AG10803 (cell line): ENCODE measurements at places on chromosomes 5 and 9.

GRCh38 chr5:60357302-60357701 is 342.7 kb downstream of the DEPDC1B start:
- DNase-seq, result no peak

- no peak for DNase-seq
Observed at GRCh38 chr5:90747693-90748092, 189.1 kb downstream of the ADGRV1 start.

DNA sequence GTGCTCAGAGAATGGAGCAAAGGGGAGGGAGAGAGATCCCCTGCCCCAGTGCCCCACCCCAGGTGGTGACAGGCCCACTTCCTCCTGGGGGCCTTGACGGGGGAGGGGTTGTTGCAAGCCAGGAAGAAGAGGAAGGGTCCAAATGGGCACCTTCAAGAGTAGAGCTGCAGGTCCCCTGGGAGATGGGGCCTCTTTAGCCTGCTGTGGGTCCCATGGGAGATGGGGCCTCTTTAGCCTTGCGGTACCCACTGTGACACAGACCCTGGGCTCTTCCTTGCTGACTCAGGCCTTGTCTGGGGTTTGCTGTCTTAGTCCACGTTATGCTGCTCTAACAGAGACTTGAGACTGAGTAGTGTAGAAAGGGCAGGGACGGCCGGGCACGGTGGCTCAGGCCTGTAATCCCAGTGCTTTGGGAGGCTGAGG is 9.6 kb upstream of the TOR4A start:
- DNase-seq, result no peak

- peak; percentile 64 for DNase-seq
Observed at GRCh38 chr5:151115272-151115905, 34.6 kb upstream of the TNIP1 start.

- DNase-seq, result no peak
Observed at GRCh38 chr9:127915325-127915752, 1.5 kb downstream of the ST6GALNAC4 start.

- DNase-seq, result no peak
Observed at GRCh38 chr5:179414459-179415261, 69.4 kb upstream of the ADAMTS2 start.

DNA sequence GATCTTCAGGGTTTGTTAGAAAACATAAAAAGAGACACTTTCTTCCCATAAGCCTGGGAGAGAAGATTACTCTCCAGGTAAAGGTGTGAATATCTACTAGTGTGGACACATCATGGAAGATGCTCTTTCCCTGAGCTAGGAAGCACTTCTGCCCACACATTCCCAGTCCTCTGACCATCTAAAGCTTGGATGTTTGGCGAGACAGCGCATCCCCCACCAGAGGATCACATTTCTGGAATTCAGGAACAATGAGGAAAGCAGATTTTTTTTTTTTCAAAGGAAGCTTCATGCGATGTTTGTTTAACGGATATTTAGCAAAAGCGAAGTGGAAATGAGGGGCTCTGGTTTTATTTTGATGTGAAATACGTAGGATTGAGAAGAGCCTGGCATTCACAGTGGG is 6.2 kb downstream of the SVEP1 start:
- DNase-seq, result no peak

- no peak for DNase-seq
Observed at GRCh38 chr9:89219637-89220036, 41.0 kb upstream of the SHC3 start.

- DNase-seq, result no peak
Observed at GRCh38 chr9:121013911-121014310, 36.2 kb downstream of the C5 start.

- DNase-seq, result peak; percentile 46
Observed at GRCh38 chr5:15993334-15993733, 186.3 kb downstream of the MARCHF11 start.

GRCh38 chr5:10682801-10683525 is 78.1 kb downstream of the DAP start:
- no peak for DNase-seq

GRCh38 chr5:158968150-158968549 is 131.6 kb downstream of the EBF1 start:
- no peak for DNase-seq

- no peak for DNase-seq
Observed at GRCh38 chr5:142304013-142304701, 20.7 kb downstream of the SPRY4 start.

- peak; percentile 61 for DNase-seq
Observed at GRCh38 chr5:72511774-72512592, 4.8 kb upstream of the ZNF366 start.

DNA sequence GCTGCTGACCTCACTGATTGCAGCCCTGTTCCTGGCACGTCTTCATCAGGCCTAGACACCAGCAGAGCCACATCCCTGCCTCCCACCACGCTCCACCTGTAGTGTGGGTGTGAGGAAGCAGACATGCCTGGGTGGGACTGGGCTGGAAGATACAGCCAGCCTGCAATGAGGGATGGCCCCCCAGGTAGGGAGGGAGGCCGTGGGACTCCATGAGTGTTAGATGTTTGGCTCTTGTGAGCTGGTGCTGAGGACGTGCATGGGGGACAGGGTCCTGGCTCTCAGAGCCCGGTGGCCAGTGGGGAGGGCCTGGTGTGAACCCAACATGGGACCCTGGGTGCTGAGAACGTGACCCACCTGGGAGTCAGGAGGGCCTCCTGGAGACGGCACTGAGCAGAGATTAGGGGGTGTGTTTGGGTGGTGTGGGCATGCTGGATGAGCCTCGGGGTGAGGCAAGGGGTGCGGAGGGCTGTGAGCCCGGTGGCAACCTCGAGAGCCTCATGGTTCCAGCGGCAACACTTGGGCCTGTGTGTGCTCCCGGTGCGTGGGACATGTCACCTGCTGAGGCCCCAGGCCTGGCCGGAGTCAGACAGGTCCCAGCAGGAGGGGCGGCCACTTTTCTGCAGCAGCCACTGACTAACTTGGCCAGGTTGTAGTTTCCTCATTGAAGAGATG is 87.6 kb downstream of the PHF2 start:
- no peak for DNase-seq

GRCh38 chr9:68437785-68438184 is 81.4 kb downstream of the PGM5 start:
- DNase-seq, result no peak

DNA sequence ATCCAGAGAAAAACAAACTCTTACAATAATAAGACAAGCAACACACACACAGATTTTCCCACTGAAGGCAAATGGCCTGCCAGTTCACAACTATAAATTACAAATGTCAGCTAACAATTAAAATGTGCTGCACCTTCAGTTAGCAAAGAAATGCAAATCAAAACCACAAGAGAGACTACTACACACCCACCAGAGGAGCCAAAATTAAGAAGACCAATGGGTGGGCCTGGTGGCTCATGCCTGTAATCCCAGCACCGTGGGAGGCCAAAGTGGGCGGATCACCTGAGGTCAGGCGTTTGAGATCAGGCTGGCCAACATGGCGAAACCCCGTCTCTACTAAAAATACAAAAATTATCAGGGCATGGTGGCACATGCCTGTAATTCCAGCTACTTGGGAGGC is 15.1 kb upstream of the IPPK start:
- DNase-seq, result no peak

GRCh38 chr9:137311171-137311985 is 9.3 kb upstream of the NRARP start:
- no peak for DNase-seq

DNA sequence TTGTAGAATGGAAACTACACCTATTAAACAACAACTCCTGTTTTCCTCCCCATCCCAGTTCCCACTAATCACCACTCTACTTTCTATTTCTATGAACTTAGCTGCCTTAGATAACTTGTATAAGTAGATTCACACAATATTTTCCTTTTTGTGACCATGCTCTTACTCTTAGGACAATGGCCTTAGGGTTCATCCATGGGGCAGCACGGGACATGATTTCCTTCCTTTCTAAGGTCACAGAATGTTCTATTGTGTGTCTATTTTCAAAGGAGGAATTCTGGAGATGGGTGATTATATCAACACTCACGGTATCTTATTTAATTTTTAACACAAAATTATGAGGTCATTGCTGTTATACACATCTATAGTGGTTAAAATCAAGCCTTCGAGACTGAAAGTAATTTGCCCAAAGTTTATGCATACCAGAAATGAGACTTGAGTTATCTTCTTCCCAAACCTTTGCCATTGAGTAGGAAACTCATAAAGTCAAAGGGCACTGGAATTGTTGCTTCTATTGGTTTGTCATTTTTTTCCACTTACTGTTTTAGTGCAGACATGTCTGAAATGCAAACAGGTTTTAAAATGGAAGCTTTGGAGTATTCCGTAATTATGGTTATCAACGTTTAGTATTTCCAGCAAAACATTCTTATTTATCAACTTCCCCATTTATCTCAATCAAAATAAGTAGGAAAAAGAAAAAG is 23.6 kb downstream of the CTSL start:
- DNase-seq, result no peak

DNA sequence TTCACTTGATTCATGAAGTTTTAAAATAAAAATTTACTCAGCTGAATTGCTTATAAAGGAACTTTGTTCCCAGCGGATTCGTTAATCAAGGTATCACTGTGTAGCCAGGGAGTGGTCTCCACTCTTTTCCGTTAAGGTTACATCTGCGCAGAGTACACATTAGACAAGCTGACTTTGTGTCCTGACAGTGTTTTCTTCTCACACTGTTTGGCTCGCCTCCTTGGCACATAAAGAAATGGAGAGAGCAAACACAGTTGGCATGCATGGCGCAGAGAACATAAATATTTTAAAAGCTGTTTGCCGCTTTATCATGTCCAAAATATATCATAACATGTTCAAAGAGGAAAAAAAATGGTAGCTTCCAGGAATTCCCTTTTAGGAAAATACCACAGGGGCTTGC is 153.2 kb downstream of the EDIL3 start:
- DNase-seq, result no peak

GRCh38 chr5:106163233-106163632 is 1507.5 kb downstream of the EFNA5 start:
- DNase-seq, result no peak

DNA sequence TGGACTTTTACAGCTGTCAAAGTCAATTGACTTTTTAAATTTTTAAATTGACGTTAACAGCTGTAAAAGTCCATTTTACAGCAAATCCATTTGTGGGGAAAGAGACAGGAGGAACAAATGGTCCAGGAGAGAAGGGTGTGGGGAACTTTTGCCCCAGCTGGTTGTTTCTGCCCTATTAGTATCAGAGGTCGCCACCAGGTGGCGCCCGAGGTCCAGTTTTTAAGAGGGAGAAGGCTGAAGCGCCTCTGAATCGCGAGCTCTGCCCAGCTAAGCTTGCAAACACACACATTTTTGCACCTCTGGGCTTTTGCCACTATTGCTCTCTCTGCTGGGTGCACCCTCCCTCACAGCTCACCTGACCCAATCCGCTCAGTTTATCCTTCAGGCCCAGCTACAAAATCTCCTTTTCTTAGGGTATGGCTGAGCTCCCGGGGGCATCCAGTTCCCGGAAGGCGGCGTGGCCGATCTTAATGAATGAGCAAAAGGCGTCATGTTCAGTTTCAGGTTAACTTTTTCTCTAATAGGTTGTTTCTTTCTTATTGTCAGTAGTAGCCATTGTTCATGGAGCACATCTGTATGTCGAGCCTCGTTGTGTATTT is 6.3 kb upstream of the TTLL11 start:
- peak; percentile 74 for DNase-seq

- peak; percentile 90 for DNase-seq
Observed at GRCh38 chr5:15533129-15533893, 33.3 kb downstream of the FBXL7 start.

GRCh38 chr9:35754264-35754663 is at the start of gene MSMP:
Gene MSMP, minus strand, starts transcription at chr9:35754276. Its CDS starts 147 bp downstream, at chr9:35754129.
- no peak for DNase-seq

DNA sequence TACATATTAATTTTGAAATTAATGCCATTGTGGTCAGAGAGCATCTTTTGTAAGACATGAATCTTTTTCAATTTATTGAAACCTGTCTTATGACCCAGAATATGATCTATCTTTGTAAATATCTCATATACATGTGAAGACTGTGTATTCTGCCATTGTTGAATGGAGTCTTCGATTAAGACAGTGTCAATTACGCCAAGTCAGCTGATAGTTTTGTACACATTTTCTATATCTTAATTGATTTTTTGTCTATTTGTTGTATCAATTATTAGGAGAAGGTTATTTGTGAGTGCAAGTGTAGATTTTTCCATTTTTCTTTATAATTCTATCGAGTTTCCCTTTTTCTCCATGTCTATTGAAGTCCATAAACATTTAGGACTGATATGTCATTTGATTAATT is 471.6 kb downstream of the MED10 start:
- DNase-seq, result no peak

- DNase-seq, result no peak
Observed at GRCh38 chr5:66634601-66635000, 38.4 kb downstream of the MAST4 start.

- no peak for DNase-seq
Observed at GRCh38 chr5:58753446-58753845, 170.6 kb downstream of the RAB3C start.

- DNase-seq, result no peak
Observed at GRCh38 chr9:115674091-115674490, 479.5 kb upstream of the PAPPA start.

DNA sequence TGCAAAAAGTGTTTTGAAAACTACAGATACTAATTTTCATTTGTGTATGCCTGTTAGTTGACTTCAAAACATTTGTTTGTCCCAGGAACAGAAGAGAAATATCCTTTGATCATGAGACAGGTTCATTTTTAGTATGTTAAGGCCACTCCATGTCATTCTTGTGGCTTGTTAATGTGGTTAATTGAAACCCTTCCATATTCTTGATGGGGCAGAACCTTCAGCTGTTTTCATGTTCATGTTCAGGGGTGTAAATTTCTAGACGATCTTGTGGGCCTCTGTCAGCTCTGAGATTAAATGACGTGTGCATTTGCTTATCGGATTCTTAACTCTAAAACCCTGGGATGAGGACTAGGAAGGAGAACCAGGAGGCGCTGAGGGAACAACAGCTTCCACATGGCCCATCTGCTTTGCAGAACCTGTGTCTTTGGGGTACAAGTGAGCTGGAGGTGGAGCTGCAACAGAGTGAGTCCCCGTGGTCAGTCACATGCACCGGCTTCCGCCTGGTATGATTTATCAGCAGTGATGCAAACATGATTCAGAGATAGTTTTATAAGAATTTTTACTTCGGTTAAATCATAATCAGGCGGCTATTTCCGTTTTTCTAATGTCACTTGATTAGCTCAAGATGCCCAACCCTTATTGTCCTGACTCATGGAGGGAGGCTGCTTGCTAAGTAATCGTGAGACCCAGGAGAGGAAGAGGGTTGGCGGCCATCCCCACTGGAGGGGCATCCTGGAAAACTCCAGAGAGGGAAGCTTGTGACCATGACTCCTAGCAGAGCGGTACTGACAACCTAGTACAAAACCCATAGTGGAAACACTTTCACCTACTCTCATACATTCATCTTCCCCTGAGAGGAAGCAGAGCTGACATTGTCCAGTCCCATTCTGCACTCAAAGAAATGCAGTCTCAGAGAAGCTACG is 138.4 kb downstream of the C9orf152 start:
- DNase-seq, result peak; percentile 93
